ENCODE measurements at places on chromosomes 3 and 15.

- DNase-seq: no peak
These were observed 10.6 kb downstream of the PLA2G4B start for GRCh38 chr15:41849204-41849603.

- no peak for DNase-seq
These were observed at the start of gene ST3GAL6 for GRCh38 chr3:98763076-98763475. TSS of gene ST3GAL6 (plus strand) at chr3:98763340. CDS start at chr3:98768441, 5,101 bp downstream.

DNA sequence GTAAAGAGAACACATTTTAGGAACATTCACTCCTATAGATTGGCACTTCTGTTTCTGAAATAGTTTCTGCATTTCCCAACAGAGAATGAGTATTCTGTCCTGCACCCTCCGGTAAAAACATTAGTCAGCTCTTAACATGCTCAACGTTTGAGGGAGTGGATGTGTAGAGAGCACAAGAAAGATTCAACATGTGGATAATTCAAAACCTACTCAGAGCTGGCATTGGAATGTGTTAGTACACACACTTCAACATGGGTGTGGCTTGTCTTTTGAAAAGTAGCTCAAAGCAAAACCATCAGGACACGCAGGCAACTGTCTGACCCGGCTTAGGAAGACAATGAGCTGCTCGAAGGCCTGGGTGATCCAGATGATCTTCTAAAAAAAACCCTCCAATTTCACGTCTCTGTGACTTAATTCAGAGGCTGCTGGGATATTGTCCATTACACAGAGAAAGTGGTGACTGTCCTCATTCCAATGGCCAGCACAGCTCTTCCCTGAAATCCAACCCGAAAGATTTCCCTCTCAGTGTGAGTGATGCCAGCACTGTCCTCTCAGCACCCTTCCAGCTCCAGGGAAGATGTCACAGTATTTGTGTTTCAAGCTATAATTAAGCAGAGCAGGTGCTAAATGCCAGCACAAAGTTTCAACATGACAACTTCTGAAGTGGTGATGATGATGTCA is 18.1 kb downstream of the FBN1 start:
- DNase-seq: no peak

GRCh38 chr3:126983276-126983652 is 349 bp downstream of the PLXNA1 start:
- DNase-seq: no peak

- DNase-seq: no peak
These were observed 41.4 kb downstream of the NTRK3 start for GRCh38 chr15:88215066-88215648.

- DNase-seq: no peak
These were observed 57.1 kb upstream of the POLG start for GRCh38 chr15:89391685-89392257.

All from SK-N-DZ (cell line).